ENCODE measurements at places on chromosomes 7 and 10.

GRCh38 chr10:38605153-38605661 is 511.1 kb downstream of the ZNF37A start:
- no peak for DNase-seq

- no peak for DNase-seq
Measured at GRCh38 chr7:106270122-106270977, 14.4 kb downstream of the NAMPT start.

GRCh38 chr7:98204670-98205069 is 6.6 kb upstream of the BHLHA15 start:
- DNase-seq: no peak

GRCh38 chr7:151122276-151122675 is 36.0 kb downstream of the AGAP3 start:
- no peak for DNase-seq

GRCh38 chr10:98519841-98520240 is 73.1 kb upstream of the HPS1 start:
- no peak for DNase-seq

DNA sequence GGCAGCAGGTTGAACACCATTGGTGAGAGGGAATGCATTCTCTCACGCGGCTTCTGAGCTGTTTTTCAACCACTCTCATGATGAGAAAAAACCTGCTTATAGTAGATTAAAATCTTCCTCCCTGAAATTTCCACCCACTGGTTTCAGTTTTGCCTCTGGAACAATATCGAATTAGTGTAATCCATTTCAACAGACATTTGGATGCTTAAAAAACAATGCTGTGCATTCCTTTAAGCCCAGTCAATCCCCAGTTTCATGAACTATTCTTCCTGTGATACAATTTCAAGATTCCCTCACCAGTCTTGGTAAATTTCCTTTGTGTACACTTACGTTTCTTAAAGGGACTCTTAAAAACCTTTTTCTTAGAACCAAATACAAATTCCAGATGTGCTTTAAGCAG is 89.6 kb downstream of the ITIH5 start:
- no peak for DNase-seq

GRCh38 chr10:122294511-122295450 is 23.7 kb downstream of the BTBD16 start:
- no peak for DNase-seq

GRCh38 chr10:69659241-69660038 is 29.4 kb downstream of the FAM241B start:
- DNase-seq: no peak

GRCh38 chr7:135224027-135224426 is 9.6 kb upstream of the STRA8 start:
- no peak for DNase-seq

DNA sequence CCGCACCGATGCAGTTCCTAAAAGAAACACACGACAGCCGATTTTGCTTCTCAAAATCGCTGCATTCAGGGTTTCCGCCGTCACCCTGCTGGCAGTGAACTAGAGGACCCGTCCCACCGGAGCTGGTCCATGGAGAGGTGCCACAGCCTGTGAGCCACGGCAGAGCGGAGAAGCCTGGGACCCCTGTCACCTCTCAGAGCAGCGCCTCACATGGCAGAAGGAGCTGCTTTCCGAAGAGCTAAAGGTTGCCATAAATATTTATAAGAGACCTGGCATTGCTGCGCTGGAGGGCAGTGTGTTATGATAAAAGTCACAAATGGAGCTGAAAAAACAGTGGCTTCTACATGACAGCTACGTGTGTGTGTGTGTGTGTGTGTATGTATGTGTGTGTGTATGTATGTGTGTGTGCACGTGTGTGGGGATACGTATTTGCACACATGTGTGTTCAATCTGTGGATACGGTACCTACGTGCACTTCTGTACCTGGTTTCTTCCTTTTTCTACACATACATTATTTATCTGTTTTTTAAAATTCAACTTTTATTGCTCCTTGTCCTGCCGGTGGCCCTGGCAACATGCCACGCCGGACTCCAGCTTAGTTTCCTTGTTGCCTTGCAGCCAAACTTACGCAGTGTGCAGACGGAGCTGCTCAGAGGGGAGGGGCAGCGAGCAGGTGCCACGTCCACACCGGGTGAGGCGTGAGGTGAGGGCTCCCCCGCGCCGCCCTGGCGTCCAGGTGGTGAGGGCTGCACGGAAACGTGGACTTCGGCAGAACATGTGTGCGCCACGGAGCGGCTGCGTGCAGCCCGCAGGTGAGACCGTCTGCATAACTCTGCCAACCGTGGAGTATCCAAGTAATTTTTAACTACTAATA is 115.2 kb upstream of the PITRM1 start:
- DNase-seq: no peak

GRCh38 chr10:76231286-76231934 is 800.0 kb downstream of the LRMDA start:
- DNase-seq: no peak

- no peak for DNase-seq
Measured at GRCh38 chr10:102375867-102376266, 19.6 kb upstream of the NFKB2 start.

- DNase-seq: no peak
Measured at GRCh38 chr10:119549247-119549999, 6.9 kb upstream of the RGS10 start.

DNA sequence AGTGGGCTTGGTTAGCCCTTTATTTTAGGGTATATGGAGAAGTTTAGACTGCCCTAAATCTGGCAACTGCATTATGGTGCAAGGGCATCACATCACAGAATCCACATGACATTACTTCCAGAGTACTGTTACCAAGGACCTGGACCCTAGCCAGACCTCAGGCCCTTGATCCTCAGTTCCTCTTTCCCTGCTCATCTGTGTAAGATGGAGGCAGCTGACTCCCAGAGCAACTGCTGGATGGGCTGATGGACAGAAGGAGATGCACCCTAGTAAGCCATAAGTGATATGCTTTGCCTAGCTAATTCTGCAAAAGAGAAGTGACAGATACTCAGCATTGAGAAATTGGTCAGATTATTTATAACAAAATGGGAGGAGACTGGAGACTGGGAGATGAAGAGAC is 131.7 kb downstream of the DYNC1I1 start:
- no peak for DNase-seq

DNA sequence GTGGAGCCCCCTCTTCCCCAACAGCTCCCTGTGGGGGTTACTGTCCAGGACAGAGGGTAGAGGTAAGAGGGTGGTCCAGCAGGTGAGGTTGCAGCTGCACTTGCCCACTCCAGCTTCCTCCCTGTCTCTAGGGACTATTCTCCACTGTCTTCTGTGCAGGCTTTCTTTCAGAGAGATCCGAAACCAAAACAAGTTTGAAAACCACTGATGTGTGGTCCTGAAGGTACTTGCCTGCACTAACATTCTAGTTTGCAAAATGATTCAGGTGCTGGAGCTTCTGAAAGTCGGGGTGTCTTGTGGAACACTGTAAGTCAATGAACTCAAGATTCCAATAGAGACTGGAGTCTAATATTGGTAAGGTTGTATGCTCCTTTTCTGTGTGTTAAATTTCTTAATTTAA is 63.1 kb downstream of the BLNK start:
- no peak for DNase-seq

GRCh38 chr7:99268577-99268908 is 4.1 kb upstream of the MYH16 start:
- no peak for DNase-seq

- no peak for DNase-seq
Measured at GRCh38 chr10:44291091-44291490, 93.8 kb downstream of the CXCL12 start.

- DNase-seq: no peak
Measured at GRCh38 chr7:15938115-15938514, 251.6 kb upstream of the MEOX2 start.

GRCh38 chr7:99102809-99103690 is 40.9 kb downstream of the SMURF1 start:
- DNase-seq: no peak

DNA sequence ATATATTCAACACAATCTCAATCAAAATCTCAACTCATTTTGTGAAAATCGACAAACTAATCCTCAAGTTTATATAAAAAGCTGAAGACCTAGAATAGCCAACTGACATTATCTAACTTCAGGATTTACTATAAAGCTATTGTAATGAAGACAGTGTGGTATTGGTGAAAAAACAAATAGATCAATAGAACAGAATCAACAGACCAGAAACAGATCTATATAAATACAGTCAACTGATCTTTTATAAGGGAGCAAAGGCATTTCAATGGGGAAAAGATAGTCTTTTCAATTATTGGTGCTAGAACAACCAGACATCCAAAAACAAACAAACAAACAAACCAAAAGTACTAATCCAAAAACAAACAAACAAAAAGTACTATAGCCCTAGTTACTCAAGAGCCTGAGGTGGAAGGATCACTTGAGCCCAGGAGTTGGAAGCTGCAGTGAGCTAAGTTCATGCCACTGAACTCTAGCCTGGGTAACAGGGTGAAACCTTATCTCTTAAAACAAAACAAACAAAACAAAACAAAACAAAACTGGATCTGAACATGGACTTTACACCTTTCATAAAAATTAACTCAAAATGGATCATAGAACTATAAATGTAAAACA is 26.6 kb upstream of the AKR1D1 start:
- DNase-seq: no peak

DNA sequence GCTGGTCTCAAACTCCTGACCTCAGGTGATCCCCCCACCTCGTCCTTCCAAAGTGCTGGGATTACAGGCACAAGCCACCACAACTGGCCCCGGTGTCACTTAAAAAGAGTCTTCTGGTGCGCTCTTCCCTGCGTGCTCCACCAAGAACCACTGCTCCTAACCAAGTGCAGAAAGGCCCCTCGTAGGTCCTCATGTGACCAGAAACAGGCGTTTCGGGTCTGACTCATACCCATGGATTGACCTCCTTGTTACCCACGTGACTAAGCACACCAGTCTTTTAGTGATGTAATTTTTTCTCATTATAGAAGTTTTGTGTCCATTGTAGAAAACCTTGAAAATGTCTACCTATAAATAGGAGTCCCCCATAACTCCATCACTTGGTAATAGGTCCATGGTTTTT is 13.9 kb downstream of the FKBP6 start:
- no peak for DNase-seq

- DNase-seq: no peak
Measured at GRCh38 chr7:108415821-108416536, 40.3 kb downstream of the NRCAM start.

DNA sequence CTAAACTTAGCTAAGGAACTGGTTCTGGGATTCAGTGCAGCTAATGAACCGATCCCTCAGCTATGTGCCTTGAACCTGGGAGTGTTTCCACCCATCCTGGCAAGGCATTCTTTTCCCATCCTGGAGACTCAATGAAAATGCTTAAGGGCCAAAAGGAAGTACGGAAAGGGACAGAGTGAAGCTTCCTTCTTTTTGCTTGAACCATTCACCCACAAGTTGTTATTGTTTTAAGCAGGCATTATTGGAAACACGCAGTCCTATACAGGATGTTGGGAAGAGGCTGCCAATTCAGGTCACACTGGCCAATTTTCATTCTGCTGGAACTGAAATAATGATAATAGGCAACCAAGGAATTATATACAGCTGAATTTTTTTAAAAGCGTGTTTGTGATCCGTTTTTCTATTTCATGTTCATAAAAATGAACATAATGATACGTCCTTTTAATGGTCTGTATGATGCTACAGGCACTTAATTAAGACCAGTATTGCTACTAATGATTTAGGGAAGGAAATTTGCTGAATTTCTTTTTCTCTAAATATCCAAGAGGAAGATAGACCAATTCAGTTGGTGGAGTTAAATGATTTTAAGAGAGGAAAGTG is 57.8 kb upstream of the FZD1 start:
- no peak for DNase-seq

- DNase-seq: no peak
Measured at GRCh38 chr10:128892005-128892404, 575.0 kb upstream of the MGMT start.
